GDM1 (cell line): ENCODE measurements at places on chromosomes 6 and 20.

- DNase-seq = no peak
Observed at GRCh38 chr20:15288106-15288505, 950.7 kb upstream of the FLRT3 start.

DNA sequence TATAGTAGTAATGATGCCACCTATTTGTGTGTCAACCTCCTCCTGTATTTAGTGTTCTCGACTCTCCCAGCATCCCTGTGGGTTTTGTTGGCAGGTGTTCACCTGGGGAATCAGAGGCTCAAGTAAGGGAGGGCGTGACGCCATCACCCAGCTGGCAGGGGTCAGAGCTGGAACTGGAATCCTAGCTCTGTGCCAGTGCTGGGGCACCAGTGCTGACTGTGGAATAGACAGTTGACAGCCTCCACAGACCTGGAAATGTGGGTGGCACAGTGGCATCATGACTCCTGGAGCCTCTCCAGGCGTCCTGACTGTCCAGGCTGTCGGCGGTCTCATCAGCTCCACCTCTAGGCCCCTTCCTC lies 102.8 kb downstream of the SYCP2 start:
- DNase-seq = no peak

DNA sequence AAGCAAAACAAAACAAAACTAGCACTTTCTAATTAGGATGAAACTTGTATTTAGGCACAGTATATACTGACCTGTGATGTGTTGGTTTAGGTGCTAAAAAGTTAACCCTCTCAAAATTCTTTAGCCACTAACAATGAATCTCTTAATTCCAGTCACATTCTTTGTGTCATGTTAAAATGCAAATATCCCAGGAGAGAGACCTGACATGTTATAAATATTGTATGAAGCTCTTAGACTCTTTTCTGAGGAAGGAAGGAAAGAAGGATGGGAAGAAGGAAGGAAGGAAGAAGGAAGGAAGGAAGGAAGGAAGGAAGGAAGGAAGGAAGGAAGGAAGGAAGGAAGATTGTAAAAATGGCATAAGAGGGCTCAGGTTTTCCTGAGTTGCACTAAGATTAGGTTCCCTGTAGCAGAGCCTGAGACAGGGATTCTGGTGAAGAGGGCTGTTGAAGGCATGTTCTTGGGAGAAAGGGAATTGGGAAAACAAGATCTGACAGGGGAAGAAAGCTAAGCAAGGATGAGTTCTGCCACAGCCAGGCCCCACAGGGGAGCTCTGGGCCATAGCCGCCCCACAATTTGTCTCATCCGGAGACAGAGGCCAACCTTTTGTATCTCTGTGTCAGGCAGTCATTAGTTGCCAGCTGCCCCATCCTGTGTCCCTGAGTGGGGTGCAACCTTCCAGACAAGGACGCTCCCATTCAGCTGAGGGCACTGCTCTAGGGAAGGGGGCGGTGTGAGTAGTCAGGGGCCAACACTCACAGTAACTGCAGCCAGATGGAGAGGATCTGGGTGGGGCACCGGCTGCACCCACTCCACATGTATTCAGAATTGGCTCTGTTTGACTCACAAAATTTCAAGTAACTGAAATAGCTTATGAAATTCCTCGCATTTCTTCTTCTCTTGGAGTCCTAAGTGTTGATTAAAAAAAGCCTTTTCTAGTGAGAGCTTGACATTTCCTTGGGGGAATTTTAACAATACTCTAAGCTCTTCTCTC lies 189.3 kb upstream of the ARG1 start:
- no peak for DNase-seq

GRCh38 chr6:13453771-13454251 lies 33.6 kb downstream of the GFOD1 start:
- no peak for DNase-seq

DNA sequence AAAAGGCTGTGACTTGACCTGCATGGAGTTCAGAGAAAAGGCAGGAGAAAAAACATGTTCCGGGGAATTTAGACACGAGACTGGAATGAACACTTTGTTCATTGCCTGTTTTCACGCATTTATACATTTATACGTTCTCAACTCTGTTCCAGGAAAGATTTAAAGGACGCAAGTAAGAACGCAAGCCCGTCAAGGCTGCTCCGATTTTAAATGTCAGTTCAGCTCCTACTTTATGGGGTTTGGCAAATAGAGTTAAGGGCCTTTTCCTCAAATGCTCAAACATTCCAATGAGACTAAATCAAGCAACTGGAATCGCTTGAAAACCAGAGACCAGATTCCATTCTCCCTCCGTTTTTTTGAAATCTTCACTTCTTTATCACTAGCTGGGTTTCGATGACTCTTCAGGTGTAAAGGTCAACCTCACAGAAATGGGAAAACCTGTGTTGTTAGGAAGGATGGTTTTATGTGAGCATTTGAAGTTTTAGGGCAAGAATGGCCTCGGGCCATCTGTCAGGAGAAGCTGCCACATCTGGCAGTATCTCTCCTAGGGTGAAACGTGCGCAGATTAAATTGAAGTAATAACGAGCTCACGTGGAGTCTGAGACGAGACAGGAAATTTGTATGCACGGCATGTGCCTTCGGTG lies 24.9 kb downstream of the TTLL2 start:
- no peak for DNase-seq

DNA sequence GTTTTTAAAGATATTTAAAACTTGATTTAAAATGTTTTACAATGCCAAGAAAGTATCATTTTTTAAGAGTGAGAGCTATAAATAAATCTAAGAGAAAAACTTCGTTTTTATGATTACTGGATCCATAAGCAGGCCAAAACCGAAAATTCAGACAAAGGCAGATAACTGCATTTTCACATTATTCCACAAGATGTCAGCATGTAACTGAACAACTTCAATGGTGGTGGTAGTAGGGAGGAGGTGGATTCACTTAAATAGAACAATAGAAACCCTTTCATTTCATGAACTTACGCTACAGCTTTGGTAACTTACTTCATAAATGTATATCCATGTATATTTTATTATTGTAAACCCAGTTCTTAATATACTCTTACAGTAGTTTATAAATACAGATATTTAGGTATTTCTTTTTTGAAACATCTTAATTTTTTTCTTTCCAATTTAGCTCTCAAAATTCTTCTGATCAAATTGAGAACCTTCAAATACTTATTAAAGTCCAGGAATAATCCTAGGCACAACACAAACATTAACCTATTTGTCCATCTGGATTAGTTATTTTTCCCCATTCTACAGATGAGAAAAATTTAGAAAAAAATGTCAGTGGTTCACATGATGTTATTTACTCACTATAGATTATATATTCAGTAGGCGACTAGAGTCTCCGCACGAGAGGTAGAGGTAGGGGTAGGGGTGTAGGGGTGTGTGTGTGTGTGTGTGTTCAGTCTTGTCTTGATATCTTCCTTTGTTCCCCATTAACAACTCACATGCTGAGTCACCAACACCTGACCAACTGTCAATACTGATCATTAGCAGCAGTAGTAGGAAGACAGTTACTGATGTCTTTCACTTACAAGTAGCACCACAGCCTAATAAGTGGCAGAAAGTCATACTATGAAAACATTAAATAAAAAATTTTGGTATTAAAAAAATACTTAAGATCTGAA lies 111.5 kb downstream of the ARHGAP18 start:
- DNase-seq = peak; percentile 37

DNA sequence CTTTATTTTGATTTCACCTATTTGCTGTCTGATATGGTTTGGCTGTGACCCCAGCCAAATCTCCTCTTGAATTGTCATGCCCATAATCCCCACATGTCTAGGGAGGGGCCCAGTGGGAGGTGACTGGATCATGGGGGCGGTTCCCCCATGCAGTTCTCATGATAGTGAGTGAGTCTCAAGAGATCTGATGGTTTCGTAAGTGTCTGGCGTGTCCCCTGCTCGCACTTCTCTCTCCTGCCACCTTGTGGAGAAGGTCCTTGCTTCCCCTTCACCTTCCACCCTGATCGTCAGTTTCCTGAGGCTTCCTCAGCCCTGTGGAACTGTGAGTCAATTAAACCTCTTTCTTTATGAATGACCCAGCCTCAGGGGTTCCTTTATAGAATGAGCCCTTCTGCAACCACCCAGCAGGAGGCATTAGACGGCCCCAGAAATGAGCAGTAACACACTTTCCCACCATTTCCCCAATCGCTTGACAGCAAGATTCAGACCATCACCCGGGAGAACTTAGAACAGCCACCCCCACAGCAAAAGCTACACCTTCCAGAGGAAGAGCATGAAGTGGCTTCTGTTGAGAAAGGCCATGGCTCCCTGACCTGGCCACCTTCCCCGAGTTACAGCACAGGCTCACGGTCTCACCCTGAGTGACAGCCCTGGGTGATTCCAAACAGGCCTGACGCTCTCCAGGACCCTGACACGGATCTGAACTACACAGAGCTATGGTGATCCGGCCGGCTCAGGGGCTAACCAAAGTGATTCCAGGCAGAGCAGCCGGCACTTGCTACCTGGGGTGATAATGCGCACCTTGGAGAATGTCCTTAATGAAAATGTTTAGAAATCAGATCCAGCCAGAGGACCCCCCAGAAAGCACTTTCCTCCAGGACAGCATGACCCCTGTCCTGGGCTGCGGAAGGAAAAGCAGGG lies 131.2 kb upstream of the CDH4 start:
- peak; percentile 7 for DNase-seq

- DNase-seq = no peak
Observed at GRCh38 chr6:72212686-72213085, 326.3 kb downstream of the RIMS1 start.

DNA sequence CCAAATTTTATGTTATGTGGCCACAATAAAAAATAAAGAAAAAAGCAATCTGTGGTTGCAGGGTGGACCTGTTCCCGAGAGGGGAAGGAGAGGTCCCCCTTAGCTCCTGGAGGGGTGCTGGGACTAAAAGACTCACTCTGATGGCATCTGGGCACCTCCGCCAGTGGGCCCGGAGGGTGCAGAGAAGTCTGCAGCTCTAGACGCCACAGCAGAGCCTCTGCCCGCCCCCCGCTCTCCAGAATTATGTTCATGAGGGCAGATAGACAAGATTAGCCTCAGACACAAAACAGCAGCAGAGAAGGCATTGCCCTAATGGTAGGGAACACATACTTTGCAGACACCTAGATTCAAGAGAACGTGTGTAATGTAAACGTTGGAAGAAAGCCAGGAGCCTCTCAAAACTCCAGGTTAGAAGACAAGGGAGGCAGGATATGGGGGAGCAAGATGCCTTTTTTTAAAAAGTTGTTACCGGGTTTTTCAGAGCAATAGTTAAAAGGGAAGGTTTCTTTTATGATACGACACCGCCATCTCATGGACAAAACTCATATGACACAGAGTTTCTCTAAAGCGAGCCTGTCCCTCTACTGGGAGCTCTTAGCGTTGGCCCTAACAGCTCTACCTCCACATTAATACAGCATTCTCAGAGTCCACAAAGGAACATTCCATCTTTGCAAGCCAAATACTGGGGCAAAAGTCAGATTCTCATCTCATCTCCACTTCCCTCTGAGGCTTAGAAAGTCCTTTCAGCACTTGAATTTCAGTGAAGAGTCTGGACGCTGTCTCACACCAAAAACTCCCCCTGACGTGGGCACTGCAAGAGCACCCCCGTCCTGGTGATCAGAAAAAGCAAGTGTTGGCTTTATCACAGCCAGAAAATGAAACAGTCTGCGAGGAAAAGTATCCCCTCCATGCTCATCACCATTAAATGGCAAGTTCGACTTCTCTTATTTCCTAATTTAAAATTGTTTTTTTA lies 47.2 kb downstream of the FOXF2 start:
- DNase-seq = no peak

GRCh38 chr6:42075159-42075838 lies 25.0 kb downstream of the TAF8 start:
- DNase-seq = peak; percentile 17
